Effector memory CD4-positive, alpha-beta T cell (primary cell): ENCODE measurements at places on chromosomes 7 and 10.

- H3K36me3 ChIP-seq: no peaks in the 10 kb centered on the region
- no peak for DNase-seq
- no peak overlapping the region for H3K4me3 ChIP-seq
- H3K27me3 ChIP-seq: no peaks in the 10 kb centered on the region
- H3K4me1 ChIP-seq: no peaks in the 10 kb centered on the region
- H3K27ac ChIP-seq: no peak overlapping the region
Observed at GRCh38 chr7:78417180-78417853, 618.7 kb downstream of the PHTF2 start.

DNA sequence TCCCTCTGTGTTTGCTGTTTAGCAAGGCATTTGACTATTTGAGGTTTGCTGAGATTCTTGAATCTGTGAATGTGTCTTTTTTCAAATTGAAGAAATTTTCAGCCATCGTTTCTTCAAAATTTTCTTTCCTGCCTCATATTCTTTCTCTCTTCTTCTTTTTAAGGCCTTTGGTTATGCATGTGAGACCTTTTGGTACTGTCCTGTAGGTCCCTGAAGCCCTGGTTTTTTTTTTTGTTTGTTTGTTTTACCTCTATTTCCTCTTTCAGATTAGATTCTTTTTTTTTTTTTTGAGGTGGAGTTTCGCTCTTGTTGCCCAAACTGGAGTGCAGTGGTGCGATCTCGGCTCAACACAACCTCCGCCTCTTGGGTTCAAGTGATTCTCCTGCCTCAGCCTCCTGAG lies 45.3 kb downstream of the MLLT10 start:
- H3K27me3 ChIP-seq: no peaks in the 10 kb centered on the region
- no peak overlapping the region for H3K27ac ChIP-seq
- no peak overlapping the region for H3K4me3 ChIP-seq
- DNase-seq: no peak
- no peaks in the 10 kb centered on the region for H3K4me1 ChIP-seq
- H3K36me3 ChIP-seq: no peaks in the 10 kb centered on the region

- no peak for DNase-seq
- no peak overlapping the region for H3K4me3 ChIP-seq
- H3K27ac ChIP-seq: no peak overlapping the region
- H3K36me3 ChIP-seq: no peaks in the 10 kb centered on the region
- H3K27me3 ChIP-seq: no peaks in the 10 kb centered on the region
Observed at GRCh38 chr10:5259132-5259951, 62.7 kb downstream of the AKR1C4 start.

- no peaks in the 10 kb centered on the region for H3K4me1 ChIP-seq
- H3K27ac ChIP-seq: no peak overlapping the region
- no peaks in the 10 kb centered on the region for H3K36me3 ChIP-seq
- H3K27me3 ChIP-seq: no peaks in the 10 kb centered on the region
Observed at GRCh38 chr10:17676919-17677318, 33.0 kb downstream of the STAM start.

DNA sequence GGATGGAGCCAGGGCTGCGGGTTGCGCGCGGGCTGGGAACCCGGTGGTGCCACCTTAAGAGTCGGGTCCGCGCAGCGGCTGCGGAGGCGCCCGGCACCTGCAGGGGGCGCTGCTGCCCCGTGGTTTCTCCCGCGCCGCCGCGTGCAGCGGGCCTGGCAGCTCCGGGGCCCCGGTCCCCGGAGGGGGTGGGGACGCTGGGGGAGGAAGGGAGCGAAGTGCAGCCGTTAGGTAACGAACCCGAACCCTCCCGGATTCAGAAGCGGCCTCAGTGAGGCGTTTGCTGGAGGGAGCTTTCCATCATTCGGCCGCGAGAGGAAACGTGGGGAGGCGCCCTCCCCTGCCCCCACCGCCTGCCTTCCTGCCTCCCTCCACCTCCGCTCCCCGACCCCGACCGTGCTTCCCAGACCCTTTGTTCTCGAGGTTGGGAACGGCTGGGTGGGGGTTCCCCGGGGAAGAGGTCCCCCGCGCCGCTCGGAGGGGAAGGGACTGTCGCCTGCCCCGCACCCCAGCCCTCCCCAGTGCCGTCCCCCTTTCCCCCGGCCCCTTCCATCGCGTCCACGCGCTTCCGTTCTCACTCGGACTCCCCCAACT lies 29.6 kb downstream of the SKIDA1 start:
- H3K4me1 ChIP-seq: peaks cover 45% of the 10 kb centered on the region
- H3K27me3 ChIP-seq: peaks cover 61% of the 10 kb centered on the region
- no peak overlapping the region for H3K27ac ChIP-seq
- peak overlapping the region; percentile 81 for H3K4me3 ChIP-seq
- no peaks in the 10 kb centered on the region for H3K36me3 ChIP-seq
- peak; percentile 73 for DNase-seq

GRCh38 chr7:112905950-112906349 lies 115.8 kb upstream of the TMEM168 start:
- DNase-seq: no peak
- H3K36me3 ChIP-seq: peaks cover 3% of the 10 kb centered on the region
- H3K4me3 ChIP-seq: no peak overlapping the region
- no peaks in the 10 kb centered on the region for H3K4me1 ChIP-seq
- no peaks in the 10 kb centered on the region for H3K27me3 ChIP-seq

GRCh38 chr7:115135146-115135545 lies 213.3 kb downstream of the MDFIC start:
- no peak for DNase-seq
- H3K36me3 ChIP-seq: no peaks in the 10 kb centered on the region

DNA sequence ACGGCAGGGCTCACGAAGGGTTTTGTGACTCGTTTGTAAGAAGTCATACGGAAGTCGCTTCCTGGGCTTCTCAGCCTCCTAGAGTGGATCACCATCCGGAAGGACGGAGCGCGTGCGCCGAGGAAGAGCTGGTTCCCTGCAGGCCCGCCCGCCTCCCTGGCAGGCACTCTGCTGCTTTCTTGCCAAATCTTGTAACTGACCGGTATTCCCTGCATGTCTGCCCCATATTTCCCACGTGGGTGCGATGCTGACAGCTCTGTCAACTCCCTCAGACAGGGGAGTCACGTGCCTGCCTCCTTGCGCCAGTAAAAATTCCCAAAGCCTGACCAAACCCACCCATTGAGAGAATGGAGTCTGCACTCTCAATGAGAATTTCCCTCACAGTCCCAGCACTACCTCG lies 12.7 kb downstream of the SHH start:
- H3K4me1 ChIP-seq: peaks cover 16% of the 10 kb centered on the region
- peaks cover 26% of the 10 kb centered on the region for H3K27me3 ChIP-seq
- no peaks in the 10 kb centered on the region for H3K36me3 ChIP-seq
- H3K4me3 ChIP-seq: no peak overlapping the region
- no peak overlapping the region for H3K27ac ChIP-seq
- no peak for DNase-seq

- no peak overlapping the region for H3K27ac ChIP-seq
- no peak for DNase-seq
- H3K4me1 ChIP-seq: no peaks in the 10 kb centered on the region
- H3K27me3 ChIP-seq: no peaks in the 10 kb centered on the region
Observed at GRCh38 chr7:83161899-83162401, 734 bp downstream of the PCLO start.

DNA sequence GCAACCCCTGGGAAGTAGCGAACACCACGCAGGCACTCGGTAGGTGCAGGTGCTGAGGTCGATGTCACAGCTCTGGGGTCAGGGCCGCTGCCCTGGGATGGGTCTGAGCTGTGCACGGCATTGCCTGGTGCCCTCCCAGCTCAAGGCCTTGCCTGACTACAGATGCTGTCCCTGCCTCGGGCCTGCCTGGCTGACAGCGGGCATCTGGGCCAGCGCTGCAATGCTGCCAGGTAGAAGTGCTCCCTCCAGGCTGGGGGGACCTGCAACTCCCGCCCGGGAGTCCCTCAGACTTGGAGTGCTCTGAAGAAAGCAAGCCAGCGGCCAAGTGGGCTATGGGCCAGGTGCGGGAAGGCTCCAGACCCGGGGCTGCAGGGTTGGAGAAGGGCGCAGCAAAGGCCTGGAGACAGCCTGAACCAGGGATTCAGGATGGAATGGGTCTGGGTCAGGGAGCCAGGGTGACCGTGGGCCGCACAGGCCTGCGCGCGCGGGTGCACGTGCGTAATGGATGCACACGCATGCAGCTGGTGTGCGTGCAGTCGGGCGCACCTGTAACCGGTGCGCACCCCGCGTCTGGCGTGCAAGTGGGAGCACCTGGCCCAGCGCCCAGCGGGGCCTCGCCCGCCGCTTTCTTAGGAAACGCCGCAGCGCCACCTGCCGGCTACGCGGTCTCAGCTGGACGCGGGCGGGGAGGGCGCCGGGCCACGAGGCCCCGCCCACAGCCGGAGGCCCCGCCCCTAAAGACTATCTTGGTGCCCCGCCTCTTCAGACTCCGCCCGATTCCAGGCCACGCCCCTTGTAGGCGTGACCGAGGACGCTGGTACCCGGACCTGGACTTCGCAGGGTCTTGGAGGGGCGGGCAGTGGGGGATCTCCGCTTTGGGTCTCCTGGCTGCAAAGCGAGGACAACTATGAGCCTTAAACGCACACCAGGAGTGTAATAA lies 46.7 kb downstream of the MICALL2 start:
- H3K36me3 ChIP-seq: no peaks in the 10 kb centered on the region
- H3K4me3 ChIP-seq: peak overlapping the region; percentile 29
- H3K27ac ChIP-seq: no peak overlapping the region
- peak; percentile 83 for DNase-seq

GRCh38 chr7:84248843-84249242 lies 54.3 kb upstream of the SEMA3A start:
- no peak for DNase-seq
- H3K4me1 ChIP-seq: no peaks in the 10 kb centered on the region
- H3K27me3 ChIP-seq: no peaks in the 10 kb centered on the region
- no peak overlapping the region for H3K27ac ChIP-seq
- H3K4me3 ChIP-seq: no peak overlapping the region

DNA sequence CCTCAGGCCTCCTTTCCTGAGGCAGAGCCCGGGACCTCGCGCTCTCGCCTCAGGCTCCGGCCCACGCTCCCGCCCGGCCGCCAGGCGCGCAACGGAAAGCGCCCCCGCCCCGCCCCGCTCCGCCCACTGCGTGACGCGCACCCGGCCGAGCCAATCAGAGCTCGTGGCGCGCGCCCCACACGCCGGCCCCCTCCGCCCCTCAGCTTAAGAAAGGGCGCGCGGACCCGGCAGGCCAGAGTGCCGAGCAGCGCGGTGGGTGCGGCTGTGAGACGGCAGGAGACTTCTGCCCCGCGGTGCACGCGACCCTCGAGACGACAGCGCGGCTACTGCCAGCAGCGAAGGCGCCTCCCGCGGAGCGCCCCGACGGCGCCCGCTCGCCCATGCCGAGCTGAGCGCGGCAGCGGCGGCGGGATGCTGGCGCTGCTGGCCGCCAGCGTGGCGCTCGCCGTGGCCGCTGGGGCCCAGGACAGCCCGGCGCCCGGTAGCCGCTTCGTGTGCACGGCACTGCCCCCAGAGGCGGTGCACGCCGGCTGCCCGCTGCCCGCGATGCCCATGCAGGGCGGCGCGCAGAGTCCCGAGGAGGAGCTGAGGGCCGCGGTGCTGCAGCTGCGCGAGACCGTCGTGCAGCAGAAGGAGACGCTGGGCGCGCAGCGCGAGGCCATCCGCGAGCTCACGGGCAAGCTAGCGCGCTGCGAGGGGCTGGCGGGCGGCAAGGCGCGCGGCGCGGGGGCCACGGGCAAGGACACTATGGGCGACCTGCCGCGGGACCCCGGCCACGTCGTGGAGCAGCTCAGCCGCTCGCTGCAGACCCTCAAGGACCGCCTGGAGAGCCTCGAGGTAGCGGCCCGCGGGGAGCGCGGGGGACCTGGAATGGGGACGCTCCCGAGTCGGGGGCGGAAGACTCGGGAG lies at the start of gene NPTX2:
Gene NPTX2 (plus strand): TSS at position 235 of the 909 bp plus-strand sequence. CDS start 177 bp downstream, at position 412.
- H3K4me1 ChIP-seq: no peaks in the 10 kb centered on the region
- no peak within 1 kb of the TSS for H3K4me3 ChIP-seq
- no peak for DNase-seq

GRCh38 chr10:2145926-2146478 lies 408.7 kb upstream of the ADARB2 start:
- DNase-seq: no peak
- no peak overlapping the region for H3K27ac ChIP-seq
- H3K4me3 ChIP-seq: no peak overlapping the region
- no peaks in the 10 kb centered on the region for H3K4me1 ChIP-seq

GRCh38 chr7:1452205-1452604 lies 7.1 kb downstream of the MICALL2 start:
- no peak overlapping the region for H3K4me3 ChIP-seq
- no peaks in the 10 kb centered on the region for H3K27me3 ChIP-seq
- H3K27ac ChIP-seq: no peak overlapping the region
- no peaks in the 10 kb centered on the region for H3K4me1 ChIP-seq

DNA sequence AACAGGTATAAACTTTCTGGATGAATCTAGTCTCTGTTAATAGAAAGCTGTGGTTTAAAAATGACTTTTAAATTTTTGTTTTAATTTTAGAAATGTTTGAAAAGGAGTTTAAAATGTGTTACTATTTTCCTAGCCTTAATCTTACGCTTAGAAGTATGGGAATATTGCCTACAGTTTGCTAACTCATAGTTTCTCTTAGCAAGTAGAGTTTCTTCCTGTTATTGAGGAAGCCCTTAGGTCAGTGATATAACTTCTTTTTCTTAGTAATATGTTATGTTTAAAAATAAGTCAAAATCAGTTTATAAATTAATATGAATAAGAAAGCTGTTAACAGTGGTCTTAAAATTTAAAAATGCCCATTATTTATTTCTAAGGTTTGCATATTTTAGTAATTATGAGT lies 3.1 kb downstream of the STARD3NL start:
- H3K27me3 ChIP-seq: no peaks in the 10 kb centered on the region
- H3K4me3 ChIP-seq: no peak overlapping the region
- no peaks in the 10 kb centered on the region for H3K36me3 ChIP-seq

- H3K4me1 ChIP-seq: no peaks in the 10 kb centered on the region
- H3K4me3 ChIP-seq: no peak overlapping the region
- no peaks in the 10 kb centered on the region for H3K36me3 ChIP-seq
- H3K27me3 ChIP-seq: no peaks in the 10 kb centered on the region
- no peak for DNase-seq
Observed at GRCh38 chr7:41039981-41040380, 662.9 kb downstream of the INHBA start.
